Stimulated activated CD8-positive, alpha-beta memory T cell treated with anti-CD3 and anti-CD28 coated beads, Interleukin-4, amount 100 ng/mL, for 1 hour (primary cell): ENCODE measurements at places on chromosomes 4 and X.

DNA sequence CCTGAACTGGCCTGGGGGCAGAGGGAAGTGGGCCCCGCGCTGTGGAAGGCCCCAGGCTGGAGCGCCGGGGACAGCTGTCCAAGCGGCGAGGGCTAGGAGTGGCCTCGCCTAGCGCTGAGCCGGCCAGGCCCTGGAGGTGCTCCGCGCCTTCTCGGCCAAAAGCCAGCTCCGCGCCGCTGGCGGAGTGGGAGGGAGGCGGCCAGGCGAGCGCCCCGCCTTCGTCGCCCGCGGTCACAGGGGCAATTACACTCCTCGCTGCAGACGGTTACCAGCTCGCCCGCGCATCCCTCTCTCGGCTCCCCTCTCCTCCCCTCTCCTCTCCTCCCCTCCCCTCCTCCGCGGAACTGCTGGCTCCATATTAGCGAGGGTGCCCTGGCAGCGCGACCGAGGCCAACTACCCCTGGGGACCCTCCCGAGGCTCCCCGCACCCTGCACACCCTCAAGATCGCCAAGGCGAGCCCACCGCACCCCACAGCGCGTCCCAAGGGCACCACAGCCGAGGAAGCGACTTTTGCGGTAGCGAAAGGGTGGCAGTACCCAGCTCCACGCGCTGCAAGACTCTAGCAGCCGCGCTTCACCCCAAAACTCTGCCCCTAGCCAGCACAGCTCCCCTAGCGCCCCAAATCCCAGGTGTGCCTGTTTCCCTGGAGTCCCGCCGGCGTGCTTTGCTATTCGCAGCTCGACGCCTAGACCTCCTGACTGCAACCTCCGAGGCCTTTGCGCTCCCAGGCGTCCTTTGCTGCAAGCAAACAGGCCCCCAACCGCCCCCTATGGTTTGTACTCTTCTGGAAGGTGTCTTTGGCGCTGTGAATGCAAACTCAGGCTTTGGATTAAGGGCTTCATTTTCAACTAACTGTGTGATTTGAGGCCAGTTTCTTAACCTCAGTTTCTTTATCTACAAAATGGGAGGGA, 91.4 kb downstream of the BCOR start:
- no peak for DNase-seq

DNA sequence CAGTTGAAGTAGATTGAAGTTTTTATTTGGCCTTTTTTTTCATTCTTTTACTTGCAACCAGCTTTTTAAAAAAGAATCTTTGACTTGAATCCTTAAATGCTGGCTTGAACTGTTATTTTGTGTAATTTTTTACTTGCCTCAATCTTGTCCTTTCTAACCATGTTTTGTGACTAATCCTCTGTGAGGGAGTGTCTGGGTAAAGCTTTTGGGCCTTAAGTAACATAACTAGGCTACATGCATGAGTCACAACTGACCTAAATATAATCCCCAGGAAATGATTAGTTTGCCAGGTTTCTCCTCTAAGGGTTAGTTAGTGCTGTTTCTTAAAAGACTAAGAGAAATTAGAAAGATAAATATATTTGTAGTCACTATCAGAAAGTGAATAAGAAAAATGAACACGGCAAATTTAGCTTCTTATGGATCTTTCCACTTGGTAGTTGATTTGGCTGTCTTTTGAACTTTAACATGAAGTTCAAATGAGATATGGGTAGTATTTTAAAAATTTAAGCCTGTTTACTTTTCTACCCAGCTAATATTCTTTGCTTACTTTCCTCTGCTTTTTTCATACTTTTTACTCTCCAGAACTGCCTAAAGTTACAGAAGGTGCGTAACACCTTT, 13.0 kb downstream of the EXOC1 start:
- no peak for DNase-seq

DNA sequence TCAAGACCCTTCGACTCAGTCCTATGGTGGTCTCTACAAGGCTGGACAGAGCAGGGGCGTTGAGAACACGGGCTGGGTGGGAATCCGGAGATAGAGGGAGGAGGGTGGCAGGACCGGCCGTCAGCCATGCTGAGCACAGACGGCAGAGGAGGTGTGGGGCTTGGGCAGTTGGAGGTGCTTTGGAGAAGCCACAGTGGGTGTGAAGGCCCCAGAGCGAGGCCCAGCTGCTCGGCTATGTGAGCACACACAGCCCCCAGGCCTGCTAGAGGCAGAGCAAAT, 4.2 kb downstream of the PDE6B start:
- DNase-seq = no peak

DNA sequence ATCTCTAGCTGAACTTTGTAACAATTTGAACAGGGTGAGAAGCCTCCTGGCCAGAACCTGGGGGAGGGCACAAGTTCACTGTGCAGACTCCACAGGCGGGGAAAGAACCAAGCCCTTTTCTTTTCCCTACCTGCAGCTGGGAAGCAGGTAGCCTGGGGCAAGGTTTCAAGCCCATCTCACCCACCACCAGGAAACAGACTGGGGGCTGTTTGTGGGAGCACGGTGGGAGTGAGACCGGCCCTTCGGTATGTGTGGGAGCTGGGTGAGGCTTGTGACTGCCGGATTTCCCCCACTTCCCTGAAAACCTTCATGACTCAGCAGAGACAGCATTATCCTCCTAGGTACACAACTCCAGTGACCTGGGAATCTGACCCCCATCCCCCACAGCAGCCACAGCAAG, 211.7 kb downstream of the ZNF674 start:
- no peak for DNase-seq

DNA sequence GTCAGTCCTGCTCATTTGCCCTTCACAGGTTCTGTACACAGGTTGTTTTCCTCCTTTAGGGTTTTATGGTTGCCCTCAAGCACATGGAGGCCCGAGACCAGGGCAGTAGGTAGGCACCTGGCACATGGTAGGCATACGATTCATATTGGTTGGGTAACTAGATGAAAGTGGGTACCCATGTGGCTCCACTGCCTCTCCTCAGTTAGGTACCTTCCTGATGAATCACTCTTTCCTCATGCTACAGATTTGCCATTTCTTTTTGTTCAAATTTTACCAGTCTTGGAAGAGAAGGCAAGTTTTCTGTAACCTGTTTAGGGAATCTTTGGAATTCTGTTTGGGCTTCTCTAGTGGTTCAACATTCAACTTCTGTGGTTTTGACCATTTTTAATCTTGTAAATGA, 121.3 kb downstream of the FHIP1A start:
- DNase-seq = no peak

DNA sequence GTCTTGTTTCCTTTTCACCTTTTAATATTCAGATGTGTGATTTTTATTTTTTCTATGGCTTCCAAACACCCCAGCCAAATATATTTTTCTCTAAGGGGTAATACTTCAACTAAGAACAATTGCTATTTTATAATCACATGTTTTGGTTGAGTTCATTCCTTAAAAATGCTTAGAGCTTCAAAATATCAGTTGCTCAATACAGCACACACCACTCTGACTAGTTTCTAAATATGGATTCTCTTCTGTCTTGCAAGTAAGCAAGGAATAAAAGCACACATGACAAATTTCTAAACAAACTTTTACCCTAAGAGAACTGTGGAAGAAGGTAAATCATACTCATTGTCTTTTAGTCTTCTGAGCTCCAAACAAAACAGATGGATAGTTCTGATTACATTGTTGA, 27.2 kb downstream of the ANTXR2 start:
- no peak for DNase-seq

DNA sequence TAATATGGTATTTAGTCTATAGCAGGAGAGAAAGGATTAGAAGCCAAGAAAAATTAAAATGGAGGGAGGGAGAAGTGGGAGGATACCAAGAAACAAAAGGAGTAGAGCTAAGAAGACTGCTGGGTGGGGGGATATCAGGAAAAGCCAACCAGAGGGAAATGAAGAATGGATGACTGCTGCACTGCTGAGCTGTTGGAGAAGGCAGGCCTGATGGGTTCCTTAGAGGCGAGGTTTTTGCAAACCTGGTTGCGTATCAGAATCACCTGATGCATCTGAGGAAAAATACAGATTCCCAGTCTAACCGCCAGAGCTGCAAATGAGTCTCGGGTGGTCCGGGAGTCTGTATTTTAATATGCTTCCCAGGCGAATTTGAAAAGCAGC, 1.5 kb downstream of the PGRMC1 start:
- DNase-seq = no peak

DNA sequence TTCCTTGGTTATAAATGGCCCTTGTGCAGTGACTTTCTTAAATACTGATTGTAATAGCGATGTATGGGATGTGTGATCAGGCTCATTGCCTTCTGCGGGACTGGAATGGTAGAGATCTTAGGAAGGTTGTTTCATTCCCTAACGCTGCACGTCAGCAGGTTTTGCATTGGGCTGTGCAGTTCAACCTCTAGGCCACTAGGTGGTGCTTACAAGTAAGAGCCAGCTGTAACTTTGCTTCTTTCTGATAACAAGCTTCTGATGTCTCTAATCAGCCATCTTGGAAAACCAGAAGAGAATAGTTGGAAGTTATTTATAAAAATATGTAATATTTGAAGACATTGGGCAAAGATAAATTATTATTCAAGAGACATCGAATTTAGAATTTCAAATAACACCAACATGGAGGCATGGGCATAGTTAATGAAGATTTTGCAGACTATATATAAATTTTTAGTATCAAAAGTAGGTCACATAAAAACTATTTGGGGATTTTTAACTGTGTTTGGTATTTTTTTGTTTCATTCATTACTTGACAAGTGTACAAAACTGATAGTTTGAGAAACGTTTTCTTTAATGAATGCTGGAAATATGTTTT, 339.7 kb upstream of the PCDH7 start:
- no peak for DNase-seq

GRCh38 chr4:119000400-119000799, 111.7 kb downstream of the SYNPO2 start:
- DNase-seq = no peak

GRCh38 chrX:72176981-72177380, 4.6 kb upstream of the PIN4 start:
- no peak for DNase-seq

- DNase-seq = no peak
Measured at GRCh38 chrX:112819008-112819640, 21.5 kb downstream of the AMOT start.

DNA sequence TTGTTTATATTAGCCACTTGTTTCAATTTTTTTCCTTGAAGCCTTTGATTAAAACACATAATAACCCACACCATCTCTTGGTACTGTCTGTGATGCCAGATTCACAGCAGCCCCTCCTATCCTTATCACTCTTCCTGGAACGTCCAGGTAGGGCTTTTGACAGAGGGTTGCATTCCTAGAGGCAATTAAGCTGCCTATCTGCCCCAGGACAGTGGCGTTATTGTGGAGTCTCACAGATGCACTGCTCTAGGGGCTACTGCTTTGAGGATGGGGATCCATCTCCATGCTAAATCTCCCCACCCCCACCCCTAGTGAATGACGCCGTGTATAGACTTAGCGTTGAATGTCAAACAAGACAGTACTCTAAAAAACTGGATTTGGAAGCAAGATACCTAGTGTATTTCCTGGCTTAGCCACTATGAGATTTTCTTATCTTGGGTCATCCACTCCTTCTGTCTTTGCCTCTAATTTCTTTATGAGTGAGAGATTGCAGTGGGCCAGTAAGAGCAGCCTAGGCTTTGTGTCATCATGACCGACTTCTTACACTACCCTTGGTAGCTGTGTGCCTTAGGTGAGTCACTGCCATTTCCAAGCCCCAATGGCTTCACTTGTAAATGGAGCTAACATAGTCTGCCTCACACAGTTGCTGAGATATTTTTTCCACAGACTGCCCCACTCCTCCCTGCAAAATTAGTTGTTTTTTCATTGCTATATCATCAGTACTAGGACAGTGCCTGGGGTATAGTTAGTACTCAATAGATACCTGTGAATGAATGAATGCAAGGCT, 90.9 kb downstream of the EGF start:
- no peak for DNase-seq

DNA sequence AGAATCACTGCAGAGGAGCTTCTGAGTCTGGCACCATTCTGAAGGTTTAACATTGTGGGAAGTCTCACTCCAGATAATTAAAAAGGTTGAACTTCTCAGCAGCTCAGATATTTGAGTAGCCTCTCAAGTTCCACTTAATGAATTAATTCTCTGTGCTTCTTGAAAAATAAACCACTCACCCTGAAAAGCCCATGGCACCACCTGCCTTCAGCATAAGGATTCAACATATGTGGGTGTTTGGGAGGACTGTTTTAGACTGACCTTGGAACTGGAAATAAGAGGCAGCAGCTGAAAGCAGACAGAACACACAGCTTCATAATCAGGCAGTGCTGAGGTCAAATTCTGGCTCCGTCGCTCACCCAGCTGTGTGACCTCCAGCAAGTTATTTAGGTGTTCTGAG, 100.6 kb downstream of the KCNIP4 start:
- no peak for DNase-seq

GRCh38 chrX:31658360-31658759, 586.5 kb upstream of the FTHL17 start:
- no peak for DNase-seq

DNA sequence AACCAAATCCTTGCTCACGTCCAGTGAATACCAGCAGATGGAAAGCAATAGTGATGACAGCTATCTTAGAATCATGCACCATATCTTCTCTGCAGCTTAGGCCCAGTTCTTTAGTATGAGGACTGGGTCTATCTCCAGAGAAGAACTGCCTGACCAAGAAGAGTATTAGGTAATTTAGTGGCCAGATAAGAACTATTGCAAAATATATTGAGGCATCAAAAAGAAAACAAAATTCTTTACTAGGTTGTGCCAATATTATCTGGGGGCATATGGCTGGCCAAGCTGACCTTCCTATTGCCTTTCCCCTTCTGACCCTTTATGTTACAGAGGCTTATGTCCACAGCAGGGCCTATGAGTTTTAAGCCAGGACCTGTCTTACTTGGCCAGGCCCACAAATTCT, 91.2 kb downstream of the RLIM start:
- no peak for DNase-seq

DNA sequence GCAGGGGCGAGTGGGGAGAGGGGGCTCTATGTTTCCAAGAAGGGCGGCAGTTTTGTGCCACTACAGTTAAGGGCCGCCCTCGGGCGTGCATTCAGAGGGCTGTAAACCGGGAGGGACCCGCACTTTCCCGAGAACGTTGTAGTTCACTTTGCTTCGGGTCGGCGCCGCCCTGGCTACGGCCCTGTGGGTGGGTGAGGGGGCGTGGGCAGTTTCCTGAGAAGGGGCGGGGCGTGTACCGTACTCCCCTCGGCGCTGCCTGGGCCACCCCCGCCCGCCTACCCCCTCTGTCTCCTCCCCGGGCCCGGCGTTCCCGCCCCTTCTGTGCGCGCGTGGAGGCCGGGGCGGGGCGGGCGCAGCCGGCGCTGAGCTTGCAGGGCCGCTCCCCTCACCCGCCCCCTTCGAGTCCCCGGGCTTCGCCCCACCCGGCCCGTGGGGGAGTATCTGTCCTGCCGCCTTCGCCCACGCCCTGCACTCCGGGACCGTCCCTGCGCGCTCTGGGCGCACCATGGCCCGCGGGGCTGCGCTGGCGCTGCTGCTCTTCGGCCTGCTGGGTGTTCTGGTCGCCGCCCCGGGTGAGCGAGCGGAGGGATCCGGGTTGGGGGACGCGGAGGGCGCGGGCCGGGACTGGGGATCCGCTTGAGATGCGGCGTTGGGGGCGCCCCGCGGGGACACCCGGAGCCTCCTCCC, at the start of gene CD99:
Gene CD99 (plus strand): TSS at position 440 of the 687 bp plus-strand sequence. CDS start 66 bp downstream, at position 506.
- peak; percentile 83 for DNase-seq

GRCh38 chr4:24382381-24382780, 202.0 kb downstream of the DHX15 start:
- no peak for DNase-seq

GRCh38 chrX:65657659-65658058, 9.8 kb upstream of the MSN start:
- no peak for DNase-seq
